Forelimb muscle (tissue), 1 donor: ENCODE measurements at places on chromosomes 12 and 14.

- no peak for DNase-seq
Measured at GRCh38 chr12:14689996-14690395, 6.4 kb downstream of the GUCY2C start.

GRCh38 chr12:92034858-92035401, 110.7 kb downstream of the BTG1 start:
- no peak for DNase-seq

- DNase-seq, result no peak
Measured at GRCh38 chr12:22722081-22722480, 97.1 kb downstream of the ETNK1 start.

DNA sequence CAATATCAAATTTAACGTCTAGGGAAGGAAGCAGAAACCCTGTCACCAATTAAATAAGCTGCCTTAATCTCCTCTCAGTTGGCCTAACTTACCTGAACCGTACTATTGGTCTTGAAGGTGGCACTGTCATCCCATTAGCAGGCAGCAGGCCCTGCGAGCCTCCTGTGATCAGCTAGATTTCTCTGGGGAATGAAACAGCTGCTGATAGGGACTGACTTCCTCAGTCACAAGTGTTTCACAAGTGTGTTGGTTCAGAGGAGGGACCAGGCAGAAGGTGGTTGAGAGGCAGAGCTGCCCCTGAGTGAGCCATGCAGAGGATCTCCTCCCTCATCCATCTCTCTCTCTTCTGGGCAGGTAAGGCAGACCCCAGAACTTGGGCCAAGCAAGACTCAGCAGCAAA, 166.8 kb downstream of the DAD1 start:
- no peak for DNase-seq

DNA sequence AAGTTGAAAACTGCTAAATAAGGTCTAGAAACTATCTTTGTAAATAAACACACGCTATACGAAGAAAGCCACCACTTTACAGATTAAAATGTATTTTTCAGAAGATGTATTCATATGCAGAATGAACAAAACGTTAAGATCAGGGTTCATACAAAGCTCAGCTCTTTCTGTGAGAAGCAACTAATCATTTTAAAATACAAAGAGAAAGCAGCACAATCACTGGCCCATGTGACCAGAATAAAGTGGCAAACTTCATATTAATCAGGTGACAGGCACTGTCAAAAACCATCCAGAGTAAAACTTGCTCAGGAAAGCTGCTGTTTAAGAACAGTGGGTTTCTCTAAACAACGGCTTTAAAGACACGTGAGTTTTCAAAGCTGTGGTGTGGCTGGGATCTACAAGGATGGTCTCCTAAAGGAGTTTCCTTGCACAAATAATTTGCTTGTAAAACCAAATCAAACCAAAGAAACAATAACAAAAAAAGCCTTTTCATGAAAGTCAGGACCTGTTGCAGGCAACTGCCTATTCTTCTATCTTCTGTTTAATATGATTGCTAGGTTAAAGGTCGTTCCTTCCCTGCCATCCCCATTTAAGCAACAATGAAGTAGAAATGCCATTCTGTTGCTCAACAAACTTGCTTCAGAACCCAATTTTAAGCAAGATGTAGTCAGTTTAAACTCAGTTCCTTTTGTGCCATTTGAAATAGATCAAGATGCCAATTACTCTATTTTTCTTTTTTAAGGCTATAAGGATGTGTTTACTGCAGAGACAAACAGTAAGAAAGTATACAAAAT, 22.3 kb downstream of the SEL1L start:
- DNase-seq, result no peak

DNA sequence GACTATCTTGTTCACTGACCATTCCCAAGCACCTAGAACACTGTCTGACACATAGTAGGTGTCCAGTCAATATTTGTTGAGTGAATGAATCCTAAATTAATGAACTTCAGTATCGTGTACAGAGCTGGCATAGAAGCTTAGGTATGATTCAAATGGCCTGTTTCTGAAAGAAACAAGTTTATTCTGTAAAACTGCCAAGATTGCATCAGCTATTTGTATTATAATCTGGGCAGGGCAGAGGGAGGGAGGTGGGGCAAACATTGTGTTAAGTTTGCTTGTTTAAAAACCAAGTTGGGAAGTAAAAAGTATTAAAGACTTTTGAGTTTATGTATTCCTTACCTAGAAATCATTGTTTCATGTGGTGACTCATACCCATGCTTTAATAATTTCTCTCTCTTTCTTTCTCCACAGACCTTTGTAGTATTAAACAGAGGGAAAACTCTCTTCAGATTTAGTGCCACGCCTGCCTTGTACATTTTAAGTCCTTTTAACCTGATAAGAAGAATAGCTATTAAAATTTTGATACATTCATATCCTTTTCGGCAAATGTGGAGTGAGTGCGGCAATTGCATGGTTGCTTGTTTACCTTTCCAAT, 92.8 kb downstream of the SCN8A start:
- DNase-seq, result no peak

DNA sequence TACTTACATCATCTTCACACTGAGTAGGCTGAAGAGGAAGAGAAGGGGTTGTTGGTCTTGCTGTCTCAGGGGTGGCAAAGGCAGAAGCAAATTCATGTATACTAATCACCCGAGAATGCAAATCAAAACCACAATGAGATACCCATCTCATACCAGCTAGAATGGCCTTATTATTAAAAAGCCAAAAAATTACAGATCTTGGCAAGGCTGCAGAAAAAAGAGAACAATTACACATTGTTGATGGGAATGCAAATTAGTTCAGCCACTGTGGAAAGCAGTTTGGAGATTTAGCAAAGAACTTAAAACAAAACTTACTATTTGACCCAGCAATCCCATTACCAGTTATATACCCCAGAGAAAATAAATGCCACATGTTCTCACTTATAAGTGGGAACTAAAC, 154.9 kb downstream of the SEC23A start:
- DNase-seq, result no peak
